ENCODE measurements at places on chromosomes 11 and 22.

DNA sequence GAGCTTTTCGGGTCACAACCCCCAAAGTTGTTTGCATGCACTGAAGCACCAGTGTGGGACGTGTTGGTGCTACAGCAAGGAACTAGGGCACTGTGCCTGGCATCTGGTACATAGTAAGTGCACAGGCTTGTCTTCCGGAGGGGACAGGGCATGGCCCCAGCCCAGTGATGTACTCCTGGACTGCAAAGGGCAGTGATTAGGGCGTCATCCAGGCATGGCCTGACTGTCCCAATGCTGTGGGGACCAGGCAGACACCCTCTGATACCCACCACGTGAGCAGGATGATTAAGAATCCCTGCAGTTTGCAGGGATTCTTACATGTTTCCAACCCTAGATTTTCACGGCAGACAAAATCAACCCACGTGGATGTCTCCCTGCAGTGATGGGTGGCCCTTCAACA lies 50.0 kb upstream of the RFPL3 start:
- no peak for DNase-seq

DNA sequence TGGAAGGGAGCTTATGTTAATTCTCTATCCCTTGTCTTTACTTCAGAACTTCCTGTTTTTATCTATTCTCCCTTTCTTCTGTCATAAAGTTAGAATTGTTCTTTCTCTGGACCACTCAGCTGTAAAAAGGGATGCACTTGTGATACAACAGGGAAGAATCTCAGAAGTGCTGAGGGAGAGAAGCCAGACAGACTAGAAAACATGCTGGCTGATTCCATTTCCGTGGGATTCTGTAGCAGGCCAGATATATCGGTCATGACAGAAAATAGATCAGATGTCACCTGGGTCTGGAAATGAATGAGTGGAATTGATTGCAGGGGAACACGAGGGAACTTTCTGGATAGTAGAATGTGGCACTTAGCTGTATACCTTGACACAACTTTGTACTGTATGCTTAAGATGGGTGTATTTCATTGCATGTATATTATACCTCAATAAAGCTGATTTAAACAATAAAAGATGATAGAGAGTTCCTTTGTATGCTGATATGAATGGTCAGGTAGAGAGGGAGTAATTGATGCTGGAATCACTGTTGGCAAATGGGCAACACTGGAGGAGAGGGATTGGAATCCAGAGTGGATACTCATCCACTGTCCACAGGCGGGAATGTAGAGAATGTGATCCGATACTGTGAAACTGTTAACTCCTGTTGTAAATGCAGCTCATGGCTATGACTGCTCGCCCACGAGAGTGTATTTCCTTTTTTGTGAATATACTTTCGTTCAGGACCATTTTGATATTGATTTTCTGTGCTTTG lies 59.6 kb downstream of the ATXN10 start:
- DNase-seq: no peak

DNA sequence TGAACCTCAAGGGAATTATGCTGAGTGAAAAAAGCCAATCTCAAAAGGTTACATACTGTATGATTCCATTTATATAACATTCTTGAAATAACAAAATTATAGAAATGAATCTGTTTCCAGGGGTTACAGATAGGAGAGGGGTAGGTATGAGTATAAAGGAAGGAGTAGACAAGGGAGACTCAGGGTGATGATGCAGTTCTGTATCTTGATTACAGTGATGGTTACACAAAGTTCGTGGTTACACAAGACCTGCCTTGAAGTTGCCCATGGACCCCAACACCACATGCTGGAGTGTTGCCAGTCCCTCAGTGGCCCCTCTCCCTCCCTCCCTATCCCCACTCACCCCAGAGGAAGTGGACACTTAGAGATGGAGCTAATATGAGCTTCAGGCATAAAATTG lies 20.3 kb downstream of the STK33 start:
- DNase-seq: no peak

- DNase-seq: no peak
These were observed 415.2 kb downstream of the TENM4 start for GRCh38 chr11:79025622-79026021.

- no peak for DNase-seq
These were observed 74.5 kb upstream of the PICALM start for GRCh38 chr11:86143087-86144030.

- DNase-seq: no peak
These were observed 30.4 kb upstream of the TENM4 start for GRCh38 chr11:79471071-79471844.

- no peak for DNase-seq
These were observed 22.0 kb downstream of the CELSR1 start for GRCh38 chr22:46515208-46516111.

GRCh38 chr11:42960521-42961088 lies 351.2 kb upstream of the API5 start:
- DNase-seq: no peak

Data from HCT116 (cell line).